Stimulated activated CD4-positive, alpha-beta T cell treated with anti-CD3 and anti-CD28 coated beads, Interleukin-4, amount 100 ng/mL, for 4 hours (primary cell): ENCODE measurements at places on chromosomes 5 and 9.

GRCh38 chr5:16582081-16582480 lies 34.7 kb downstream of the RETREG1 start:
- DNase-seq = no peak

- DNase-seq = no peak
Measured at GRCh38 chr5:96826071-96826470, 18.3 kb upstream of the ERAP1 start.

DNA sequence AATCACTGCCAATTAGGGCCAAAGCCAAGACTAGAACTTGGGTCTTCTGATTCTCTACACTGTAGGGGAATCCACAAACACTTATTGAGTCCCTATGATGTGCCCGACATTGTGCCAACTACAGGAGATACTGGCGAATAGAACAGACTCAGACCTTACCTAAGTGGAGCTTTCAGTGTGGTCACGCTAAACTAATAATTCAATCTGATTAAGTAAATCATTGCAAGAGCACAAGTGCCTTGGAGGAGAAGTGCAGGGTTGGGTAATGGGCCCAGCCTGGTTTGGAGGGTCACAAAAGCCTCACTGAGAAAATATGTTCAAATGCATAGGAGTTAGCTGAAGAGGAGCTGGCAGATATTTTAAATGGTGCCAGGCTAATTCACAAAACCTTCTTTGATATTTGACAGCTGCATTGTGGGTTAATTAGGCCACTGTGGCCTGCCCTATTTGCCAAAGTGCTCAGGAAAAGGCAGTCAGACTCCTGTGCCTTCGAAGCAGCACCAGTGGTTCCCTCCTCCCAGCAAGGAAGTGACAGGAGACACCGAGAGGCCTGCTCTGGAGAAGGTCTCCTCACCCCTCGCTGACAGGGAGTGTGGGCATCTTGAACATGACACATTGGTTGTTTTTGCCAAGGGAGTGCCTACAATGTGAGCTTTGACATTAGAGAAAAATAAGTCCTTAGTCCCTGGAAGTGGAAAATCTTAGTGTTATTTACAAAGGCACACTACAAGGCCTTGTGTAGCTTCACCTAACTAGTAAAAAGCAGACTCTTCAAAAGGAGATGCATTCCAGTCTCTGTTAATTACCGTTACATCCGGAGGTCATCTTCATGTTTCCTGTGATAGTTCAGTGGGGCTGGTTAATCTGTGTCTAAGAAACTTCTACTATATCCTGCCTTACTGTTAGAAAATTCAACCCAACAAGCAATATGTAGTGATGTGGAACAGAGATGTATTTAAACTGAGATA lies 24.1 kb upstream of the TRAF1 start:
- no peak for DNase-seq

DNA sequence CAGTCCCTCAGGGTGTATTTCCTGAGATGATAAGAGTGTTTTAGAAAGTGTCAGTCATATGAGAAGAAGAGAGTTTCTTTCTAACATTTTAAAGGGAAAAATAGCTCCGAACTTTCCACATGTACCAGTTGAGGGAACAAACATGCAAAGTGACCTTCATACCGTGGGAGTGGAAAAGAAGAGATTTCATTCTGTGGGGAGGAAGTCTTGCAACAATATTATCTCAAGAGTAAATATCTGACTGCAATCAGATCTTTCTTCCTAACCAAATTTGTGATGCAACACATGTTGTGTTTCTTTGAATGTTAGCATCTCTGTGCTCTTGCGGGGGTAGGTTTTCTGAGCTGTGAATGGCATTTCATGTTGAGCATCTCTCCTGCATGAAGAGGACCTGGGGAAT lies 30.6 kb downstream of the ANKRD55 start:
- DNase-seq = no peak

DNA sequence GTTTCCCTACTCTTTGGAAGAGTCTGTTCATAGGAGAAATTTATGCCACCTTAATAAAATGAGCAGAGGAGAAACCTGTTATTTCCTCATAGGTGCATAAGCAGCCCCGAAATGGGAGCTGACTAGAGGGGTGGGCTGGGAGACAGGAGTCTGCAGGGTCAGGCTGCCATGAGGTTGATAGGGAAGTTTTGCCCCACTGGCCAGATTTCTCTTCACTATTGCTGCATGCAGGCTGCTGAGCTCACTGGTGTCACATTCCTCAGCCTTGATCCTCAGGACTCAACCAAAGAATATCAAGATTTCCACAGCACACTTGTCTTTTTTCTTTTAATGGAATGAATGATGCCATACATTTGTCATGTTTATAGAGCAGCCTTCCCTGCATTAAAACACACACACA lies 60.7 kb downstream of the BHMT start:
- no peak for DNase-seq

GRCh38 chr5:127582773-127583370 lies 65.4 kb downstream of the PRRC1 start:
- no peak for DNase-seq

DNA sequence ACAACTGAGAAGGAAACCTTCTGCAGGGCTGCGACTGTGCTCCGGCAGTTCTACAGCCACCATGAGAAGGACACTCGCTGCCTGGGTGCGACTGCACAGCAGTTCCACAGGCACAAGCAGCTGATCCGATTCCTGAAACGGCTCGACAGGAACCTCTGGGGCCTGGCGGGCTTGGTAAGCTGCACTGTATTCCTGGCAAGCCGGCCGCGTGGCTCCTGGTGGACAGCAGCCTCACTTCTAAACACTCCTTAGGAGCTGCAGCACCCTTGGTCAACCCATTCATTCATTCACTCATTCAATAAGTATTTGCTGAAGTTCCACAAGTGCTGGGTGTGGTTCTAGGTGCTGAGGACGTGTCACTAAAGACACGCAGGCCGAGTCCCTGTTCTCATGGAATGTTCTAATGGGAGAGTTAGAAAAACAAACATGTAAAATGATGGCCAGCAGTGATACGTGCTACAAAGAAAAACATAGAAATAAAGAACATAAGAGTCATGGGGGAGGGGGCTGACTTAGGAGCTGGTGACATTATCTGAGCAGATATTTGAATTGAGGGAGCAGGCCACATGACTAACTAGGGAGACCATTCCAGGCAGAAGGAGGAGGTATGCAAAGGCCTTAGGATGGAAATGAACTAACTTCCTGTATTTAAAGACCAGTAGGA lies 6.1 kb downstream of the IL4 start:
- DNase-seq = no peak
